A549 treated with CORT108297 at 1 μM for 4 hours (cell line): ENCODE measurements at places on chromosomes 16 and 17. TPM values are rescaled to one million over a fixed set of nuclear protein-coding genes. Genes with fewer than 3 reads are reported as not detected.

The ASPHD1 gene
- total RNA-seq, result 16.3 to 30.7 TPM (median 27.0 TPM) in 5 replicates

The PTGES3L gene
- 0.67 to 1.4 TPM (median 1.2 TPM) in 5 replicates for total RNA-seq

The CYGB gene
- 0.91 to 1.8 TPM (median 1.1 TPM) in 5 replicates for total RNA-seq

The HOXB9 gene
- 7.5 to 8.7 TPM (median 7.8 TPM) in 5 replicates for total RNA-seq

The DNAH2 gene
- 0.01 to 0.05 TPM (median 0.01 TPM) in 3 of 5 replicates, not detected in the others for total RNA-seq

The CCL8 gene
- not detected in 5 replicates for total RNA-seq

The KLHL10 gene
- total RNA-seq, result 0.06 to 0.09 TPM (median 0.07 TPM) in 3 of 5 replicates, not detected in the others

The SLC6A2 gene
- total RNA-seq, result 0.03 to 0.08 TPM (median 0.04 TPM) in 3 of 5 replicates, not detected in the others

The MT1E gene
- total RNA-seq, result not detected in 5 replicates

The LRRC46 gene
- 2.7 to 4.0 TPM (median 3.5 TPM) in 5 replicates for total RNA-seq

The CSH1 gene
- total RNA-seq, result not detected in 5 replicates

The NPIPB8 gene
- total RNA-seq, result 0.31 to 0.52 TPM (median 0.47 TPM) in 5 replicates

The GP1BA gene
- total RNA-seq, result not detected in 5 replicates

The ZNF629 gene
- 15.1 to 17.9 TPM (median 16.2 TPM) in 5 replicates for total RNA-seq

The OR1A1 gene
- total RNA-seq, result not detected in 5 replicates

The SCGB1C2 gene
- total RNA-seq, result not detected in 5 replicates

The RNF222 gene
- total RNA-seq, result not detected in 5 replicates

The SULT1A2 gene
- 0.07 to 0.29 TPM (median 0.10 TPM) in 4 of 5 replicates, not detected in the other for total RNA-seq

The SLC12A3 gene
- 0.02 TPM in 1 of 5 replicates, not detected in the others for total RNA-seq

The CLEC18C gene
- 0.07 to 0.24 TPM (median 0.16 TPM) in 4 of 5 replicates, not detected in the other for total RNA-seq

The SDR42E1 gene
- 0.84 to 2.0 TPM (median 1.2 TPM) in 5 replicates for total RNA-seq
